Islet precursor cell (in vitro differentiated cells): ENCODE measurements at places on chromosomes 6 and 20.
A peak's percentile ranks its signal among the peaks of the same experiment; 100 is the strongest.

- DNase-seq: peak; percentile 51
Measured at GRCh38 chr6:149961728-149962425, 1.9 kb upstream of the ULBP1 start.

DNA sequence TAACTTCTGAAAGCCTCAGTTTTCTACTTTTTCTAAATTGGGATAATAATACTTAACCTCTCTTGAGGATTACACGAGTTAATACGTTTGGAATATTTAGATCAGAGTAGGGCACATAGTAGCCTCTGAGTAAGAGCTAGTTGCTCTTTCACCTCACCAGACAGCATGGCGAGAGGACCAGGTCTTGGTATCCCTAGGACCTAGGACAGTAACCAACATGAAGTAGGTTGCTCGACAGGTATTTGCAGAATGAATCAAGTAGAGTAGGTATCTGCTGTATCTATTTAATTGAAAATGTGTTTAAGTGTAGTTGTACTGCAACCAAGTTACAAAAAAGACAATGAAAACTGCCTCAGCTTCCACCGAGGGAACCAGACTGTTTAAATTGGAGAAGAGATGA lies 1.4 kb downstream of the CDC5L start:
- DNase-seq: no peak

GRCh38 chr6:4208158-4208557 lies 72.8 kb upstream of the ECI2 start:
- DNase-seq: no peak

DNA sequence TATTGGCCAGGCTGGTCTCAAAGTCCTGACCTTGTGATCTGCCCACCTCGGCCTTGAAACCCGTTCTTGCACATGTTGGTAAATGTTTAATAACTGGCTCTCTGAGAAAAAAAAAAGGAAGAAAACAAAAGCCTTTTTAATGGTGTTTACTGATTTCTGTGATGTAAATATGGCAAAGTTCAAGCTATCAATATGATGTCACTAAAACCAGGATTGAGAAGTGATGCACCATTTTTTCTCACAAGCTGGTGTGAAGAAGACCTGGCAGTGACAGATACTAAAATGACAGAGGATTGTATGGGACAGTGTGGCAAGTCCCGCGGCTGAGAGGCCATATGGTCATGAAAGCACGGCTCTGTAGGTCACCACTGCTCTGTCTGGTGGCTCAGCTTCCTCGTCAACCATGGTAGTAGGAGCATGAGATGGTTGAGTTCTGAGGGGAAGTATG lies 196.3 kb upstream of the SUPT3H start:
- no peak for DNase-seq

DNA sequence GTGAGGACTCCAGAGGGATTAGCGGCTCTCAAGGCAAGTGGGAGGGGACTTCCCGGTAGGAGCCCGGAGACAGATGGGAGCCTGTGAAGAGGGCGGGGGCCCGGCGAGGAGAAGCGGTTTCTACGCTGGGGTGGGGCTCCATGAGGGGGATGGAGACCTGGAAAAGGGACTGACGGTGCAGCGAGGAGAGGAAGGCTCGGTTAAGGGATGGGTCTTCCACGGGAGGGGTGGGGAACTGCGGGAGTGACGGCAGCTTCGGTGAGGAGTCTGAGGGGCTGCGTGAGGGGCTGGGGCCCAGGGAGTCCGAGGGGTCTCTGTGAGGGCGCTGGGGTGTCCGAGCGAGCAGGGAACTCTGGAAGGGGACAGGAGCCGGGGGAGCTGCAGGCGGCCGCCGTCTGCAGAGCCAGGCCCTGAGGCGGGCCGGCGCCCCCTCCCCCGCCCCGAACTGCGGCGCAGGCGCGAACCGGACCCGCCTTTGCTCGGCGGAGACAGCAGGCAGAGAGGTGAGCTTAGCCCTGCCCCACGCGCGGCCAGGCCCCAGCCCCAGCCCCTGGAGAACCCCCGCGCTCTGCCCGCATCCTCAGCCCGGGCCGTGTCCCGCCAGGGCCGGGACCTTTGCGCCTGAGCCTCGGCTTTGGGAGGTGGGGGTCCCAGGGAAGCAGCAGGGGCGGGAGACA lies at the start of gene NRSN2:
Gene NRSN2, plus strand, starts transcription at position 472 of the 677 bp plus-strand sequence. CDS start 2,533 bp downstream, outside the sequence.
- peak; percentile 85 for DNase-seq

DNA sequence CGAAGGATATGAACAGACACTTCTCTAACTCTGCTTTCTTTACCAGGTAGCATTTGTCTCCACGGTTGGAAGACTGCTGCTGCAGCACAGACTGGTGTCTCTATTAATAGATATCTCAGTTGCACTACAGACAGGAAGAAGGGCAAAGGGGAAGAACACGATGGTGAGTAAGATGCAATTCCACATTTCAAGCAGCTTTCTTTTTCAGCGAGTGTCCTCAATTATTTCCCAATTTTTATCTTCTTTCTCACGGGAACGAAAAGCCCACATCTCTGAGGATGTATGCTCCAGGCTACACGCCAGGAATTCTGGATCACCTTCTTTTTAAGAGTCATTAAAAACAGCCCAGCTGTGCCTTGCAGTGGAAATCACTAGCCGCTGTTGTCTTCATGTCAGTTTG lies 311.6 kb upstream of the ECI2 start:
- DNase-seq: no peak

- no peak for DNase-seq
Measured at GRCh38 chr6:23535101-23535500, 590.9 kb upstream of the NRSN1 start.

DNA sequence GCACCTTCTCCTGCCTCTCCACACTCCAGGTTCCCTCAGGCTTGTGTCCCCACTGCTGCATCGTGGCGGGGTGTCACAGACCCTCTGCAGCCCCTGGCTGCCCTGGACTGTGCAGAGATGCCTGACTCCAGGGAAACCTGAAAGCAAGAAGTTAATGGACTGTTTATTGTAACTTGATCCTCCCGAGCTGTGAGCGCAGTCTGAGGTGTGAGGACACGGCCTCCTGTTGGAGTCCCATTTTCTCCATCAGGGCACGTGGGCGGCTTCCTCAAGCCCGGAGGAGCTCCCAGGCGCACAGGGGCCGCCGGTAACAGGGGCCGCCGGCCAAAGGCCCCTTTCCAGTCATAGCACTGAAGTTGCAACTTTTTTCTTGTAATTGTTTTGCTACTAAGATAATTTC lies 16.9 kb downstream of the RBM38 start:
- DNase-seq: no peak

DNA sequence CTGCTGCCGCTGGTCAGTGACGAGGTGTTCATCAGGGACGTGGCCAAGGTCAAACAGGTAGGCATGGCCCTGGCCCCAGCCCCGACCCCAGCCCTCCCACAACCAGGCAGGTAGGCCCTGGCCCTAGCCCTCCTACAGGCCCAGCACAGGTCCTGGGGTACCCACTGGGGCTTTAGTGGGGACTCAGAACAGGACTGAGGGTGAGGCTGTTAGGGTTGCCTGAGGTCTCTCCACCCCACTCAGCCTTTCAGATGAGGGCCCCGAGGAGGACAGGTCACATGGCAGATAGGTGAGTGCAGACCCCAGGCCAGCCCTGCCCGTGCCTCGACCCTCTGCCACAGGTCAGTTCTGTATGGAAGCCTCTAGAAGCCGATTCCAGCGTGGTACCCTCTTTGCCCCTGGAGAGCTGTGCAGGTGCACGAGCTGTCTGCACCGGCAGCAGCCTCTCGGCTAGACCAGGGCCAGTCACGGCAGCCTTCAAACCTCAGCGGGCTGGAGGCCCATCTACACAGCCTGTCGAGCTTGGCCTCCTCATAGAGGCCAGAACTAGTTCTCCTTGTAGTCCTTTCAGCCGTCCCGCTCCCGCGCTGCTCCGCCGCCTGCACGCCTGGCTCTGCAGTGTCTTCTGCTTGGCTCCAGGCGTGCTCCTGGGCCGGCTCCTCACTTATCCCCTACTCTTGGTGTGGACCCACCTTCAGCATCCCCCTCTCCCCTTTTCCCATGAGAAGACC lies 35.5 kb downstream of the PYGB start:
- DNase-seq: peak; percentile 48

GRCh38 chr20:24332956-24333355 lies 136.5 kb upstream of the SYNDIG1 start:
- DNase-seq: no peak

DNA sequence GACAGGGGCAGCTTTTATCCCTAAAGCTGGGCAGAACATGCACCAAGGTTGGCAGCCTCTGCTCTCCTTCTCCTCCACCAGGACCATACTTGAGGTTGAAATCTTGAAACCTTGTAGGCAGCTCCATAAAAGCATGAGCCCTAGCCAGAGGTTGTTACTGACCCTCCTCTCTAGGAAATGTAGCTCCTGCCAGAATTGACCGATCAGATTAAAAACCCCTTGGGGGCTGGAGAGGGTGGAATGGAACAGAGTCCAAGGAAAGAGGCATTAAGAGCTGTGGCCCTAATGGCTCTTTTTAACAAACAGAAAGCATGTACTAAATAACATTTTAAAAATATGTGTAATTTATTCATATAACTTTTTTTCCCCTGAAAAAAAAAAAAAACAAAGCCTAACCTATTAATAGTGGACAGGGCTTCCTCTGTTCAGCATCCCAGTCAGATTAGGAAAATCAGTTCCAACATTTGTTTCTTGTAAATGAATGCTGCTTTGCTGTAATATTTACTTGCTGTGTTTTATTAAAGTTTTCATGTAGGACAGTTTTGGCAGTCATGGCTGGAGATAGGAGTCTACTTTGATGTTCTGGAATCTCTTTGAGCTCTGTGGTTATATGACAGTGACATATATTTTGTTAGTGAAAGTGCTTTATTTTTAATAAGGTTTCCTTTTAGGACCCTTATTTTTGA lies 41.3 kb downstream of the MTHFD1L start:
- DNase-seq: no peak

- no peak for DNase-seq
Measured at GRCh38 chr6:167574431-167575151, 249.7 kb downstream of the TTLL2 start.

DNA sequence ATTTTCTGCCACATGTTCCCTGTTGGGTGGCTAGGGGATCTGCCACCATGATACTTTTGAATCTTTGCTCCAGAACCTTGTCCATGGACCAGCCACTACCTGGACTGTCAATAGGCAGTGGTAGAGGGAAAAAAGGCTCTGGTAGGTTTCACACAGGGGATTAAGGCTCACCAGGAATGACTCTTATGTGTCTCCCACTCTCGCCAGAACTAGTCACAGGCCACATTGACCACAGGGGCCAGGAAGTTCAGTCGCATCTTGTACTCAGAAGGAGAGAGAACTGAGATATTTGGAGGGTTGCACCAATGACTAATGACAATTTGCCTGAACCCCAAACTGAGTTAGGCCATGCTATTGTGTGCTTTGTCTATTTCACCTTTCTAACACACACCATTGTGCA lies 23.6 kb upstream of the APCDD1L start:
- no peak for DNase-seq

DNA sequence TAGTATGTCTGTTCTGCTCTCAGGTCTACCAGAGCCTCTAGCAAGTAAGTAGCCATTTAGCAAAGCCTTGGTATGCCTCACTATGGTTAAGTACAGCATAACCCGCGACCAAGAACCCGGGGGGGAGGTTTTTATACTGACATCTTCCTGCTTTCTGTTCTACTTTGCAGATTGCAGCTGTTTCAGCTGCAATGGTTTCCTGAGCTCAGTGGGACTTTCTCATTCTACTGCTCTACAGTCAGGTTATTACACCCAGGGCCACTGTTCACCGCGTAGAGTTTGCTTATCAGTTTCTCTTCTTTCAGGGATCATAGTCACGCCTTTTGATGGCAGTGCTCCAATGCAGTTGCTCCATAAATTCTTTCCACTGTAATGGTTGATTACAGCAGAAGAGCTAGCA lies 631.3 kb downstream of the TFAP2A start:
- no peak for DNase-seq

DNA sequence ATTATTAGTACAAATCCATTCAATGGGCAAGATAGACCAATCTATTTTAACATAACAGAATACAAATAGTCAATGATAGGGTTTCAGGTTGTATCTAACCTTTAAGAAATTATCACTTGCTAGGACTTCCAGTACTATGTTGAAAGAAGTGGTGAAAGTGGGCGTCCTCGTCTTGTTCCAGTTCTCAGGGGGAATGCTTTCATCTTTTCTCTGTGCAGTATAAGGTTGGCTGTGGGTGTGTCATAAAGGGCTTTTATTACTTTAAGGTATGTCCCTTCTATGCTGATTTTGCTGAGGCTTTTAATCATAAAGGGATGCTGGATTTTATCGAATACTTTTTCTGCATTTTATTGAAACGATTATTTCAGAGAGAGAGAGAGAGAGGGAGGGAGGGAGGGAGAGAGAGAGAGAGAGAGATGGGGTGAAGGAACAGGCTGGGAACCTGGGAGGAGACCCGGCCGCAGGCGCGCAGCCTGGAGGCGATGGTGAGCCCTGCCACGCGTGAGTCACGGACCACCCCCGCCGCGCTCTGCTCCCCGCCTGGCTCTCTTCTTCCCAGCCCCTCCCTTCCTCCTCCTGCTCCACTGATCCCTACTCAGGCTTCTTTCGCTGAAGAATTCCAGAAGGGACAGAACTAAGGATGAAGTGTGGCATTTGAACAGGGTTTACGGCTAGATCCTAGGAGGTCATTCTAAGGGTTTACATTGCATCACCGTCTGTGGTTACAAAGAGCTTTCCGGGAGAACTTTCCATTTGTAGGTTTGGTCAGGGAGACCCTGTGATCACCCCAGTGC lies 45.5 kb upstream of the HLA-E start:
- DNase-seq: peak; percentile 68
